Mesothelial cell of epicardium (in vitro differentiated cells): ENCODE measurements at places on chromosomes 2 and 18. TPM values are rescaled to one million over a fixed set of nuclear protein-coding genes. Genes with fewer than 3 reads are reported as not detected.

DNA sequence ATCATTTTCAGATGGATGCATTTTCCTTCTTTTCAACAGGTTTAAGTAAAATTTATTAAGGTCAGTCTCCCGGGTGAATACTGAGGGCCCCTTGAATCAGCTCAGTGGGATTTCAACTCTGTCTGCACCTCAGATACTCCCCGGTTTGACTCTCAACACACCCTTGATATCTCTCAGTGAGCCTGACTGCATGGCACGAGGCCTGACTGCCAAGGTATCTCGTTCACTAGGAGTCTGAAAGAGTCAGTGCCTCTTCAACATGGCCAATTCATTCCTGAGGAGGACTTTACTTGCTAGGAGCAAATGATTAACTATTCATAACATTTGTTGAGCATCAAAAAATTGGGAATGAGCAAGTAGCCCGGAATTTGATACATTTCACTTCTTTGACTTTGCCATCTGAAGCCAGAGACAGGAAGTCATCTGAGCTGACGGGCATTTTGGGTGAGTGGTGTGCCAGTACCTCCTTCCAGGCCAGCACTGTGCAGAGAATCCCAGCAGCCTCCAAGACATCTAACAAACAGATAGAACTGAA is 81.0 kb downstream of the VAPA start:
- H3K27ac ChIP-seq, result no peak overlapping the region
- DNase-seq, result no peak
- no peak overlapping the region for H3K4me3 ChIP-seq

DNA sequence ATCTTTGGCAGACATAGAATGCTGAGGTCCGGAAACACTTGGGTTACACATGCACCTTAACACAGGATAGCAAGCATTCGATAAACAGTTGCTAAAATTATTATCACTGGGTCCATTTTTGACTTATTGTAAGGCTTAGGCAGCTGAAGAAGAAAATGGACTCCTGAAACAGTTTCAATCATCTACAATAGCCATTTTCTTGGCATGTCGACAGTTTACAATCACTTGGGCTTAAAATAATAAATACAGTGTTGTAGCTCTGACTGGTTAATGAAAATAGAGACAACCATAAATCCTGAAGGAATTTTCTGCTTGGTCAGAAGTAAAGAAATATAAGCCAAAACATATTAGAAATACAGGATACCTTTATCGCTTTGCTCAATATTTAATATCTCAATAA is 169.2 kb downstream of the XIRP2 start:
- no peaks in the 10 kb centered on the region for H3K36me3 ChIP-seq
- H3K27me3 ChIP-seq, result no peaks in the 10 kb centered on the region
- H3K27ac ChIP-seq, result no peak overlapping the region
- no peak overlapping the region for H3K4me3 ChIP-seq
- H3K4me1 ChIP-seq, result peaks cover 14% of the 10 kb centered on the region
- DNase-seq, result no peak

- no peaks in the 10 kb centered on the region for H3K27me3 ChIP-seq
- H3K36me3 ChIP-seq, result peaks cover 4% of the 10 kb centered on the region
- peaks cover 41% of the 10 kb centered on the region for H3K4me1 ChIP-seq
Measured at GRCh38 chr2:48532174-48532573, 2.2 kb downstream of the STON1 start.

DNA sequence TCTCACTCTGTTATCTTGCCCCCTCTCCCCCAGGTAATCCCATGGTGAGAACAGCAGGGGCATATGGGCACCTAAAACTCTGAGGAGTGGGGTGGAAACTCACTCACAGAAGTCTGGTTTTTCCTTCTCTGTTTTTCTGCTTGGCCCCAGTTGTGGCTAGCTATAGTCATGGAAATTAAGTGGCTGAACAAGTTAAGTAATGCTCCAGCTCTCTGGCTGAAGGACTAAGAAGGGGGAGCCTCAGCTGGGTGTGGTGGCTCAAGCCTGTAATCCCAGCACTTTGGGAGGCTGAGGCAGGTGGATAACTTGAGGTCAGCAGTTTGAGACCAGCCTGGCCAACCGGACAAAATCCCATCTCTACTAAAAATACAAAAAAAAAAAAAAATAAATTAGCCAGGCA is 261.0 kb downstream of the TPGS2 start:
- H3K27me3 ChIP-seq, result no peaks in the 10 kb centered on the region
- H3K27ac ChIP-seq, result no peak overlapping the region
- H3K4me1 ChIP-seq, result peaks cover 17% of the 10 kb centered on the region
- no peak for DNase-seq
- H3K36me3 ChIP-seq, result no peaks in the 10 kb centered on the region

GRCh38 chr18:46474487-46475389 is 182.3 kb downstream of the LOXHD1 start:
- no peaks in the 10 kb centered on the region for H3K4me1 ChIP-seq
- H3K27ac ChIP-seq, result no peak overlapping the region
- H3K4me3 ChIP-seq, result no peak overlapping the region
- H3K27me3 ChIP-seq, result peaks cover 49% of the 10 kb centered on the region

The FER1L5 gene
- 0.91 to 1.4 TPM (median 1.1 TPM) in 3 replicates for total RNA-seq

The HOXD1 gene
- total RNA-seq, result not detected in 3 replicates

The TLK1 gene
- 72.0 to 74.5 TPM (median 74.5 TPM) in 3 replicates for total RNA-seq

The MYL1 gene
- total RNA-seq, result 0.36 to 0.69 TPM (median 0.36 TPM) in 3 replicates

The TSPYL6 gene
- not detected in 3 replicates for total RNA-seq
